Ecto neural progenitor cell (in vitro differentiated cells): ENCODE measurements at places on chromosomes 13 and 19.

GRCh38 chr13:92379371-92379770 lies 847.2 kb upstream of the GPC6 start:
- no peak for DNase-seq

- no peak for DNase-seq
These were observed 973.3 kb upstream of the MIR17HG start for GRCh38 chr13:90374168-90374567.

DNA sequence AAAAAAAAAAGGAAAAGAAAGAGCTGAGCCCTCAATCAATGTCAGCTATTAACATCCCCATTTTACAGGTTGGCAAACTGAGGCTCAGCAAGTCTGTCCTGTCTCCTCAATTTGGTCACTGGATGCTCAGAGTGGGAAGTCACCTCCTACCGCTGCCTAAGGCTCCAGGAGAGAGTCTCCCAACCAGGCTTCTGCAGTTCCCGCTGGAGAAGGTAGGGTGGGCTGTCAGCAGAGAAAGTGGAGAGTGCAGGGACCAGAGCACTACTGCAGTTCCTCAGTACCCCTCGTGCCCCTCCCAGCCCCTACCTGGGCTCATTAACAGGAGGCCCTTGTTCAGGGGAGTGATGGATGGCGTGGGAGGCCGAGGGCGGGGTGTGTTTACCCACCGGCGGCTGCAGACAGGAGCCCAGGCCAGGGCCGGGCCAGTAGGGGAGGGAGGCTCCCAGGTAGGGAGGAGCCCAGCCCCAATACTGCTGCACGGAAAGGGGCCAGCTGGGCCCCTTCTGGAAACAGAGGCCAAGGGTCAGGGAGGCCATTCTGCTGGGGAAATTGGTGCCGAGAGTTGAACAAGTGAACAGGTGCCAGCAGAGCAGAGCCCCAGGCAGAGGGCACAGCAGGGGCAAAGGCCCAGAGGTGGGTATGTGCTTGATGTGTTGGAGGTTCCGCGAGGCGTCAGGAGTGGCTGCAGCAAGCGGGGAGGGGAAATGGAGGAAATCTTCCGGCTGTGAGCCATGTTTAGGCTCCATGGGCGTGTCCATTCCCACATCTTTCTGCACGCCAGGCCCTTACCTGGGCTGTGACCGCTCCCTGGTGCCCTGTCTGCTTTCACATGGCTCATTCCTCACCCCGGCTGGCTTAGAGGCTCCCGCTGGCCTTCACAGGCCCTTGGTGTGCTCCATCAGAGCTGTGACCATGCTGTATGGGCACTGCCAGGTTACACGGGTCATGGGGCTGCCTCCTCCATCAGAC lies 7.6 kb upstream of the COMP start:
- DNase-seq: no peak

GRCh38 chr13:59547950-59548349 lies 615.8 kb downstream of the DIAPH3 start:
- DNase-seq: no peak

DNA sequence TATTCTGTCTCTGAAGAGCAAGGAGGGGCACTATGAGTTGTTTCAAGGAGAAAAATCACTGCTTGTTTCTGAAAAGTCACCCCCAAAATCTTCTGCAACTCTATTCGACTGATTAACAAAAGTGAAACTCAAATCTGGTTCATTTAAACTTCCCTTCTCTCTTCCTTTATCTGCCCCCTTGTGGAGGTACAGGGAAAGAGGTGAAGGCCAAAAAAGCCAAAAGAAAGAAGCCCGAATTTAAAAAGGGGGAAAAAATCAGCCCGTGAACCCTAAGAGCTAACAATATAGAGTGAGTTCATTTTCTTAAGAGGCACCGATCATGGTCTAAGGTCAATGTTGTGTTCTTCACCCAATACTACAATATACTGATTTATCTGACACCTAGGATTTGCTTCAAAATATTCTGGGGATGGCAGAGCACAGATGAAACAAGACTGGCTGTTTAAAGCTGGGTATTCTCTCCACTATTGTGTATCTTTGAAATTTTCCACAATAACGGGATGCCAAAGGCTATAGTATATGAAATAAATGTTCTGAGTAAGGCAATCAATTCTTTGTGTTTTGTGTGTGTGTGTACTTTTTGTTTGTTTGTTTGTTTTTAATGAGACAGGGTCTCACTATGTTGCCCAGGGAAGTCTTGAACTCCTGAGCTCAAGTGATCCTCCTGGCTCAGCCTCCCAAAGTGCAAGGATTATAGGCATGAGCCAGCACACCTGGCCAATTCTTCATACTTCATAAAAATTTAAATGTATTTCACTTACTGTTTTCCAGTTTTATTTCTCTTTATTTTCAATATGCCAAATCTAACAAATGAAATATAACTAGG lies 55.0 kb upstream of the EEF1AKMT1 start:
- no peak for DNase-seq

GRCh38 chr13:20159646-20160305 lies 1.1 kb downstream of the GJA3 start:
- no peak for DNase-seq

DNA sequence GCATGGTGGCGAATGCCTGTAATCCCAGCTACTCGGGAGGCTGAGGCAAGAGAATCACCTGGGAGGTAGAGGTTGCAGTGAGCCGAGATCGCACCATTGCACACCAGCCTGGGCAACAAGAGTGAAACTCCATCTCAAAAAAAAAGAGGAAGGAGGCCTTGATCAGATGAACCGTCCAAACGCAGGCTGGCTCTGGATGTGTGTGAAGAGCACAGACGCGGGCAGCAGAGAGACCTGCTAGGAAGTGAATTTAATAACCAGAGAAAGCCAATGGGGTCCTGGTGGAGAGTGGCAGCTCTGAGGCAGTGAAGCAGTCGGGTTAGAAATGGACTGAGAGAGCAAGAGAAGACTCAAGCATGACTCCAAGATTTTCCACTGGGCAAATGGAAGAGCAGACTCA lies 136.5 kb downstream of the RNF17 start:
- DNase-seq: no peak

DNA sequence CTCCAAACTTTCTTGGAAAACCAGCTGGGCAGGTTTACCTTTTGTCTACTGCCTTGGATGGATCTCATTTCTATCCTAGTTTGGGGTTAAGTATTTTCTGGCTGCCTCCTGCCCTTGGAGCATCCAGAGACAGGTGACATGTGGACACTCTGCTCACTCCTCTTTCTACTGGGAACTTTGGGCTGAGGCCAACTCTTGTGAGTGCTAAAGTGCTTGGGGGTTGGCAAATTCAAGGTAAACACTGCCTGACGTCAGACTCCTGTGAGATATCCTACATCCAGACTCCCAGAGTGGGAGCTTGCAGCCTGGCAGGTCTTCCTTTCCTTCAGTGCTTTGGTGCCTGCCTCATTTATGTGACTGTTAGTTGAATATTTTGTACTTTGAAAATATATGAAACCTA lies 388.1 kb downstream of the KCNRG start:
- DNase-seq: no peak

- DNase-seq: no peak
These were observed 9.8 kb downstream of the ZNF653 start for GRCh38 chr19:11495885-11496284.

- DNase-seq: no peak
These were observed 6.4 kb upstream of the DIRAS1 start for GRCh38 chr19:2727640-2727944.

GRCh38 chr13:78045916-78046315 lies 127.3 kb upstream of the EDNRB start:
- no peak for DNase-seq

DNA sequence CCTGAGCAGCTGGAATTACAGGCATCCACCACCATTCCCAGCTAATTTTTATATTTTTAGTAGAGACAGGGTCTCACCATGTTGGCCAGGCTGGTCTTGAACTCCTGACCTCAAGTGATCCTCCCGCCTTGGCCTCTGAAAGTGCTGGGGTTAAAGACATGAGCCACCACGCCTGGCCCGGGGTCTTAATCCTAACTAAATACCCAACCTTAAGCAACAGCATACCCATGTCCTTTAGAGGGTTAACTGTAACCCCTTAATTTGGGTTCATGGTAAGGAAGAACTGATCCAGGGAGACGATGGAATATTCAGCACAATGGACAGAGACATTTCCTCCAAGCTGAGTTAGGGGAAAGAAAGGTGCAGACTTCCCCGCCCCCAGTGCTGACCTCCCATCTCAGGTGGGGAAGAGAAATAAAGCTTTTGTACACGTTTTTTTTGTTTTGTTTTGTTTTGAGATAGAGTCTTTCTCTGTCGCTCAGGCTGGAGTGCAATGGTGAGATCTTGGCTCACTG lies 8.7 kb upstream of the GALP start:
- DNase-seq: no peak

DNA sequence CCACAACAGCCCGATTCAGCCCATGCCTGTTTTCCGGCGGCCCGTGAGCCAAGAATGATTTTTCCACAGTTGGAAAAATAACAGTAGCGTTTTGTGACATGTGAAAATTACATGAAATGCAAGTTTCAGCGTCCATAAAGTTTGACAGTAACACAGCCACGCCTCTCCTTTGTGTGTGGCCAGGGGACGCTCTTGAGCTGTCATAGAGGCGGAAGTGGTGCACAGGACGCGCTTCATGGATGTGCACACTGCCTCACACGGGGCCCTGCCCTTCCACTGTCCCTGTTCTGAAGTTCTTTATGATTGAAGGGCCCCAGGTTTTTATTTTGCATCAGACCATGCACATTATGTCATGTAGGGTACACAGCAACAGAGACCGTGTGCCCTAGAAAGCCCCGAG lies 12.4 kb upstream of the ELAVL1 start:
- no peak for DNase-seq

GRCh38 chr19:58325311-58326022 lies 1.3 kb upstream of the ZSCAN22 start:
- DNase-seq: no peak

DNA sequence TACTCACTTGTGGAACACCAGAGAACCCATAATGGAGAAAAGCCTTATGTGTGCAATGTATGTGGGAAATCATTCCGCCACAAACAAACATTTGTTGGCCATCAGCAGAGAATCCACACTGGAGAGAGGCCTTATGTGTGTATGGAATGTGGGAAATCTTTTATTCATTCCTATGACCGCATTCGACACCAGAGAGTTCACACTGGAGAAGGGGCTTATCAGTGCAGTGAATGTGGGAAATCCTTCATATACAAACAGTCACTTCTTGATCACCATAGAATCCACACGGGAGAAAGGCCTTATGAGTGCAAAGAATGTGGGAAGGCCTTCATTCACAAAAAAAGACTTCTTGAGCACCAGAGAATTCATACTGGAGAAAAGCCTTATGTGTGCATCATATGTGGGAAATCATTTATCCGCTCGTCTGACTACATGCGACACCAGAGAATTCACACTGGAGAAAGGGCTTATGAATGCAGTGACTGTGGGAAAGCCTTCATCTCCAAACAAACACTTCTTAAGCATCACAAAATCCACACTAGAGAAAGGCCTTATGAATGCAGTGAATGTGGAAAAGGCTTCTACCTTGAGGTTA lies 10.9 kb downstream of the ZNF549 start:
- DNase-seq: no peak

DNA sequence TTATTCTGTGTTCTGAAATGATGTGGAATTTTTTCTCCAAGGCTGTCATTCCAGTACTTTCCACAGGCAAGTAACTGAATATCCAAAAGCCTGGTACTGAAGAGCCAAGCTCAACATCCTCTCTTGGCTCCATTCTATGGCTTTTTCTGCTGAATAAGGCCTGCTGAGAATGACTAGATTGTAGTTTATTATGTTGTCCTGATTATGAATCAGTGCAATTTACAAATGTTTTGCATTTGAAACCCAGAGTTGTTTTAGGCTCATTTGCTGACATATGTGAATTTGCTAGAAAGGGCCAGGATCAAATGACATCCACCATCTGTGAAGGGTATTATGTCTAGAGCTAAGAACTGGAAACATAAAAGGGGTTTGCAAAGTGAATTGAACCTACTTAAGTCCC lies 596.6 kb downstream of the KCTD12 start:
- DNase-seq: no peak

DNA sequence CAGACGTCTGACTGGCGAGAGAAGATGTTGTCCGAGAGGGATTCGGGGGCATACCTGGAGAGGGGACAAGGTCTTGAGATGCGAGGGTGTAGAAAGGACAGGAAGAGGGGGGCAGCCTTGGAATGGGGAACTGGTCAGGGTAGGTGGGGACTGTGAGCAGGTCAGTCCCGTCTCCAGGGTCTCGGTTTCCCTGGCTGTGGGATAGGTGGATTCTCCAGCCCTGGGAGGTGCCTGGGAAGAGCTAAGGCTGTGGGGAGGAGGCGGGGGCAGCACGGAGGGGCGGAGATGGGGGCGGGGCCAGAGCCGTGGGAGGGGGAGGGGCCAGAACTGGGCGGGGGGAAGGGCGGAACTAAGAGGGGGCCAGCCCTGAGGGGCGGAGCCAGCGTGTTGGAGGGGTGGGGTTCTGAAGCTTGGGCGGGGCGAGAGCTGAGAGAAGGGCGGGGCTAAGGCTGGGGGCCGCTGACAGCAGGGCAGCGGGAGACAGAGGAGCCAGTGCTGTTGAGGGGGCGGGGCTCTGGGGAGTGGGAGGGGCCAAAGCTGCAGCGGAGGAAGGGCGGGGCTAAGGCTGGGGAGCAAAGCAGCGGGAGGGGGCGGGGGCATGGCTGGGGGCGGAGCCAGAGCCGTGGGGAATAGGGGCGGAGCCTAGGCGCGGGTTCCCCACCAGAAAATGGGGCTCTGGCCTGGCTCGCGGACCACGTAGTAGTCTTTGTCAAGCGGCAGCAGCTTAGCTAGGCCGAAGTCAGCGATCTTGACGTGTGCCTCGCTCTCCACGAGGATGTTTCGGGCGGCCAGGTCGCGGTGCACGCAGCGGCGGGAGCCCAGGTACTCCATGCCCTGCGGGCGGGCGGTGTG lies 9.5 kb upstream of the INSL3 start:
- DNase-seq: peak; percentile 98

DNA sequence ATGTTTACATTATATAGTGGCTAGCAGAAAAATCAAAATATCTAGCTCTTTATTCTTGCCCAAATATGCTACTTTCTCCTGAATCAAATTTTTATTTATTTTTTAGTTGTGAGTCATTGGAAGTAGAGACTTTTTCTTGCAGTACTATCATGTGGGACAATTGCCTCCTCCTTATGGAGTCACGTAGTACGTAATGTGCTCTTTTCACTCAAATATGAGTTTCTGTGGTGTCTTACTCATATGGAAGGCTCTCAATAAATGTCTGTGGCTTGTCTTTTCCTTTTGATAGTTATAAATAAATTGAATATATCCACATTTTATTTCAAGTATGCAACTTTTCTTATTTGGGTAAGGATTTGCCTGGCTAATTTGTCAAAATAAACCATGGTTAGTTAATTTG lies 1411.0 kb upstream of the SLC10A2 start:
- no peak for DNase-seq

DNA sequence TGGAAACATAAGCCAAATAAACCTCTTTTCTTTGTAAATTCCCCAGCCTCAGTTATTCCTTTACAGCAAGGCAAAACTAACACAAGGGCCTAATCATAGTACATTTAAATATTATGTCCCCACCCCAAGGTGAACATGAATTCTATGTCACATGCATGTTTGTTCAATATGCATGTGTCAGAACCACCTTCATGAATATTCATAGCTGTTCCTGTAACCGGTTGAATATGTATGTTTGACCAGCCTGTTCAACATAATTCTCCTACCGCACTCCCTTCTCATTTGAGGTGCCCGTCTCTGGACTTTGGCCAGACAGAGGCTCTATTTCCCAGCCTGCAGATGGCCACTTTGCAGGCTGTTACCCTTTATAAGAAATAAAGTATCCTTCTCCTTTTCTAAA lies 769.4 kb upstream of the SLITRK1 start:
- DNase-seq: no peak
